Large intestine (tissue), 12 donors: ENCODE measurements at places on chromosomes 2 and 18.

- no peak overlapping the region for H3K4me3 ChIP-seq
- H3K36me3 ChIP-seq: no peaks in the 10 kb centered on the region
- H3K27ac ChIP-seq: no peak overlapping the region
- H3K4me1 ChIP-seq: peaks cover 3% of the 10 kb centered on the region
These were observed 68.5 kb downstream of the ZEB2 start for GRCh38 chr2:144451443-144451842.

GRCh38 chr2:218024336-218024735 lies 21.5 kb upstream of the TNS1 start:
- H3K4me3 ChIP-seq: no peak overlapping the region
- H3K4me1 ChIP-seq: no peaks in the 10 kb centered on the region
- DNase-seq: no peak
- H3K27ac ChIP-seq: no peak overlapping the region
- no peaks in the 10 kb centered on the region for H3K27me3 ChIP-seq

GRCh38 chr2:224401641-224402342 lies at the start of gene FAM124B:
Gene FAM124B, minus strand, starts transcription at chr2:224402107. Its CDS starts 339 bp downstream, at chr2:224401768.
- H3K4me3 ChIP-seq: peak within 1 kb of the TSS; percentile 9
- no peaks in the 10 kb centered on the region for H3K36me3 ChIP-seq
- H3K4me1 ChIP-seq: no peaks in the 10 kb centered on the region

- no peaks in the 10 kb centered on the region for H3K36me3 ChIP-seq
- H3K4me3 ChIP-seq: no peak overlapping the region
- no peak overlapping the region for H3K27ac ChIP-seq
- no peak for DNase-seq
- H3K27me3 ChIP-seq: no peaks in the 10 kb centered on the region
- peaks cover 4% of the 10 kb centered on the region for H3K4me1 ChIP-seq
These were observed 24.1 kb downstream of the PRKD3 start for GRCh38 chr2:37300578-37300977.

DNA sequence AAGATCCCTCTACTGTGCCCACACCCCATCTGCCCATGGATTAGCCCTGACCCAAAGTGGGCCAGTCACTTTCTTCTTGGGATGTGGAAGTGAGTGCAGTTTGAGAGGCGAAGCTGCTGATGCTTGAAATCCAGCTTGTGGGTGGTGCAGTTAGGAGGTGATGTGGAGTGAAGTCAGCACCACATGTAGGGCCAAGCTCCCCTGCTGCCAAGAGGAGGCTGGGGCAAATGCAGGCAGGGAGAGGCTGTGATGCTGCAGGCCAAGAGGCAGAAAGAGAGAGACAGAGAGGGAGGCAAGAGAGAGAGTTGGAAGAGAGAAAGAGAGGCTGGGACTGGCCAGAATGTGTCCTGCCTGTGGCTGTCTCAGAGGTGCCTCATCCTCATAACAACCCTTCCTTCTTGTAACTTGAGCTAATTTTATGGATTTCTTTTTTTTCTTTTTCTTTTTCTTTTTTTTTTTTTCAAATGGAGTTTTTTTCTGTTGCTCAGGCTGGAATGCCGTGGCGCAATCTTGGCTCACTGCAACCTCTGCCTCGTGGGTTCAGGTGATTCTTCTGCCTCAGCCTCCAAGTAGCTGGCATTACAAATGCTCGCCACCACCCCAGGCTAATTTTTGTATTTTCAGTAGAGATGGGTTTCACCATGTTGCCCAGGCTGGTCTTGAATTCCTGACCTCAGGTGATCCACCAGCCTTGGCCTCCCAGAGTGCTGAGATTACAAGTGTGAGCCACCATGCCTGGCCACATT lies 35.3 kb upstream of the CAB39 start:
- H3K27me3 ChIP-seq: no peaks in the 10 kb centered on the region
- no peak overlapping the region for H3K4me3 ChIP-seq
- no peak for DNase-seq

DNA sequence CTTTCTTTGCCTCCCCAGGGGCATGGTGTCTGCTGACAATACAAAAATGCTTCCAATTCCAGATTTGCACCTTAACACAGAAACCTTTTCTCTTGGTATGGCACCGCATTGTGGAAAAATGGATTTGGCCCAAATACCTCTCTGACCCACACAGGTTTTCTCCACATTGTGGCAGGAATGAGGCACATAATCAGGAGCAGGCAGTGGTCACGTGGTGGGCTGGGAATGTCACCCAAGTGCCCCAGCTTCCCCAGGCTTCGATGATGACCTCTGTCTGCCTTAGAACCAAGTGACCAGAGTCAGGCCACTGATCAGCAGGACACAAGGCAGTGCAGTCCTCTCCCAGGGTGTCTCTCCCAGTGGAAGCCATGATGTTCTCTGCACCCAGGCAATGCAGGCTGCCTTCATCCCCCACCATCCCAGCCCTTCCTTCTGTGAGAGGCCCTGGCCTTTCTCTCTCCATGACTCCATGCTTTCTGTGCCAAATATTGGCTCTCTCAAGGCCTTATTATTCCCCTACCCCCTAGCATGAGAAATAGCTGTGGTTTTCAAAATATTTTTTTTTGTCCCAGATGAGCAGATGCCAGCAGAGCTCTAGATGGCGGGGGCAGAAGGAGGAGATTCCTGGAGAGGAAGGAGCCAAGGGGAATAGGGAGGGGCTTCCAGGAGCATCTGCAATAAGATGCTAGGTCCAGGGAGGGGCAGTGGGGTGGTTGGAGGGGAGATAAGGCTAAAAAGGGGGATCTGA lies 198.9 kb downstream of the ACKR3 start:
- H3K4me3 ChIP-seq: no peak overlapping the region
- H3K27ac ChIP-seq: no peak overlapping the region
- H3K27me3 ChIP-seq: no peaks in the 10 kb centered on the region
- no peaks in the 10 kb centered on the region for H3K4me1 ChIP-seq
- H3K36me3 ChIP-seq: no peaks in the 10 kb centered on the region

- peaks cover 6% of the 10 kb centered on the region for H3K36me3 ChIP-seq
- H3K4me1 ChIP-seq: peaks cover 14% of the 10 kb centered on the region
- no peak for DNase-seq
- H3K4me3 ChIP-seq: no peak overlapping the region
These were observed 4.1 kb downstream of the TGFBRAP1 start for GRCh38 chr2:105325389-105325963.

- H3K4me1 ChIP-seq: peaks cover 18% of the 10 kb centered on the region
- H3K27me3 ChIP-seq: no peaks in the 10 kb centered on the region
- peak; percentile 70 for DNase-seq
- H3K36me3 ChIP-seq: no peaks in the 10 kb centered on the region
These were observed 901 bp downstream of the WDFY1 start for GRCh38 chr2:223944166-223944702.

- H3K36me3 ChIP-seq: no peaks in the 10 kb centered on the region
- no peak for DNase-seq
- H3K27ac ChIP-seq: no peak overlapping the region
- peaks cover 4% of the 10 kb centered on the region for H3K27me3 ChIP-seq
These were observed 110.0 kb upstream of the SLC66A3 start for GRCh38 chr2:11045294-11045693.
